ENCODE measurements at places on chromosomes 6 and 20.

- no peak for DNase-seq
Observed at GRCh38 chr6:63783096-63783495, 147.5 kb downstream of the PHF3 start.

DNA sequence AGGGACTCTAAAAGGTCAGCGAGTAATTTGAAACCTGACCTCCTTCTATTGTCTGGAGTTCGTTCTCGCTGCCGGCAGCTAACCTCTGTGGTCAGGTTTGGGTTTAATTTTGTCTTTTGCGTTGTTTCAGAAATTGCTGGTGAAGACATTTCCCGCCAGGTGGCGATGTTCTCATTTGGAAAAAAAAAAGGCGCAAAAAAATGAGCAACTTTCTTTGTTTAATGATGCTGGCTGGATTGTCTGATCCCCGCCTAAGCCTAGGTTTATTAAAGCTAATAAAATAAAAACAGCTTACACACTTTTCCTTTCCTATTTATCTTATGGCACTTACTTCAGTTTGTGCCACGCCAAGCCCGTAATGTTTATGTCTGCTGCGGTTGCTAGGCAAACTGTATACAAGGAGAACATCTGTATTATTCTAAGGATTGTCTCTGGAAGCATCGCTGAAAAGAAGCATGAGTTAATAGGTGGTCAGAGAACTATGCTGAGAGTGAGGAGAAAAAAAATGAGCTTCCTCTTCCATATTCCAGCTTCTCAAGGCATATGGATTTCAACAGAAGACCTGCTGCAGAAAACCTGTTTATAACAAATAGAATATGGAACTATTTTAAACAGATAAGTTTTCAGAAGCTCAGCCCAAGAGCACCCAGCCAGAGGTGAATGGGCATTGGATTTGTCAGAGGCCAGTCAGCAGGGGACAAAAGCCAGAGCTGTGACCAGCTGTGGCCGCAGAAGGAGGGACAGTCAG lies 205.7 kb downstream of the DOK5 start:
- no peak for DNase-seq

GRCh38 chr6:41896281-41896680 lies 1.1 kb upstream of the USP49 start:
- no peak for DNase-seq

DNA sequence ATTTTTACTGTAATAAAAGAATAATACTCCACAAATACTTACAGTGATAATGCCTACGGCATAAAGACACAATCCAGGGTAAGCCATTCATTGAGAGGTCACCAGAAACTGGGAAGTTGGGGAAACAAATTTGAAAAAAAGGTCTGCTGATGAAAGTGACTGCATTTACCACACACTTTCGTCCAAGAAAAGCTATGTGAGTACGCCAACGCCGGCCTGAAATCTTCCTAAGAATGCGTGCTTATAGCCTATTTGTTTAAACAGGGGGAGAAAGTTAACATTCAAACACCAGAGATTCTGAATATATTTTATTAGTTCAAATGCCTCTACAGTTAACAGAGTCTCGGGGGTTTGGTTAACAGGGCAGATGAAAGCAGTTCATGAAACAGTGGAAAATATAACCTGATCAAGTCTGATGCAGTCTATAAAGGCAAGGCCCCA lies 657 bp upstream of the LTV1 start:
- DNase-seq, result no peak

- DNase-seq, result no peak
Observed at GRCh38 chr6:3876866-3877265, 27.7 kb downstream of the FAM50B start.

DNA sequence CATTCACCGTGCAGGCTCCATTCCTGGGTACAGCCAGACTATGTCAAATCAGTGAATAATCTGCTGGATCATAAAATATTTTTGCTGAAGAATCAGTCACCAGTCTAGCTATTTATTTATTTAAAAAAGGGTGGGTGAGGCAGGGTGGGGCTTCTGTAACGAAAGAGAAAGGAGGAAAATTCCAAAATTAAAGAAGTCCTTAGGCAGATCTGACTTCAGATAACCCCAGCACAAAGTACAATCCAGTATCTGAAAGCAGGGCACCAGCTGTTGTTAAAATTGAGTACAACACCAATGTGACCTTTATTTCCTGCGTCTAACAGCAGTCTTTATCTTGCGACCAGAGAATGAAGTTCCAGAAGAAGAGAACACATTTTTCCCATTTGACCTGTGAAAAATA lies 15.7 kb downstream of the FAM8A1 start:
- no peak for DNase-seq

GRCh38 chr6:47153404-47153755 lies 111.2 kb upstream of the ADGRF1 start:
- no peak for DNase-seq

- no peak for DNase-seq
Observed at GRCh38 chr20:48749437-48749836, 78.4 kb downstream of the PREX1 start.

GRCh38 chr6:165676435-165677068 lies 13.5 kb upstream of the PDE10A start:
- no peak for DNase-seq

- no peak for DNase-seq
Observed at GRCh38 chr6:81572020-81572419, 180.5 kb downstream of the TENT5A start.

DNA sequence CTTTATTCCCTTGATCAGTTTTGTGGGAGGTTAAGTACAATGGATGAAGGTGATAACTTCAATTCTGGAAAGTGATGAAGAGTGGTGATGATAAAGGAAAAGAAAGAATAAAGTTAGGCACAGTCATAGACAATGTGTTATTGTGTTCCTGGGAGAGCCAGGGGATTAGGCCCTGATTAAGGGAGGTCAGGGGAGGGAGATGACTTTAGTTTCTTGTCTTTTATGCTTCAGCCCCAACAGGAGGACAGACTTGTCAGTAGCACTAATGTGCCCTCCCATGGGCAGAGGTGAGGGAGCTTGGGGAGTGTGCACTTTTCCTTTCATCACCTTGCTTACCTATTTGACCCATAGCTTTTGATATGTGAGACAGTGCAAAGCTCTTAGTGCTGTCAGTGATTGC lies 115.7 kb downstream of the CD109 start:
- no peak for DNase-seq

DNA sequence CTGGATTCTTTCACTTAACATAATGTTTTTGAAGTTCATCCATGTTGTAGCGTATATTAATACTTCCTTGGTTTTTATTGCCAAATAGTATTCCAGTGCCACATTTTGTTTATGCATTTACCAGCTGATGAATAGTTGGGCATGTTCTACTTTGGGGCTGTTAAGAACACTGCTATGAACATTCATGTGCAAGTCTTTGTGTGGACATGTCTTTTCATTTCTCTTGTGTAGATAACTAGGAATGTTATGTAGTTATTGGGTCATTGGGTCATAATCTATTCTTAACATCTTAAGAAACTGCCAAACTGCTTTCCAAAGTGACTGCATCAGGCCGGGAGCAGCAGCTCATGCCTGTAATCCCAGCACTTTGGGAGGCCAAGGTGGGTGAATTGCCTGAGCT lies 43.8 kb upstream of the GLP1R start:
- no peak for DNase-seq

GRCh38 chr6:13615792-13616120 lies 621 bp downstream of the NOL7 start:
- peak; percentile 21 for DNase-seq

GRCh38 chr6:44415873-44416502 lies 28.5 kb downstream of the CDC5L start:
- no peak for DNase-seq

DNA sequence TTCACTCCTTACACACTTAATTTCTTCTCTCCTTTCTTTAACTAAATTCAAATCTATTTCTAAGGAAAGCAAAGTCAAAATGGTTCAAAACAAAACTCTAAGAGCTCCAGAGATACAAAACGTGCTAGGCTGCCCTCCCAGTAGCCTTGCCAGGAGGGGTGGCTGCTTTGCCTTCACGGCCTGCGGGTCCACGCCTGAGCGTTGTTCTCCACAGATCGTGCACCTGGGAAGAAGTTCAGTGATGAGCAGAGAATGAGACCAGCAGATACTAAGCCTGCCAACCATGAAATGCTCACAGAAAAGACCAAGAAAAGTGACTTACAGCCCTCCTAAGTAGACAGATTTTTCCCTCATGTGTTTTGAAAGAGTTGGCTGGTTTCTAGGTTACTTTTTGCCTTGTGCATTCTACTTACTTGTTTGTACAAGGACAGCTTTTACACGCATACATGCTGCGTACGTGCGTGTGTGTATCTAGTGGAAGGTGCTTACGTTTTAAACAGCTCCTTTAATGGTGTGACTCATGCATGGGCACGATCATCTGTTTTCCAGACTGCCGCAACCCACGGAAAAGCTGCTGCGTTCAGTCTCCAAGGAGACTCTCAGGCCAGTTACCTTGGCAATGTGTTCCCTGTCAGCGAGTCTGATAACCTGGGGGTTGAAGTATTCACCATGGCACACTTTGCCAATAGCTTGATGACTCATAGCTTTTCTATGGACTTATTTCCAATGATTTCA lies 32.4 kb upstream of the PBOV1 start:
- no peak for DNase-seq

GRCh38 chr6:100134703-100135102 lies 140.7 kb upstream of the MCHR2 start:
- no peak for DNase-seq

DNA sequence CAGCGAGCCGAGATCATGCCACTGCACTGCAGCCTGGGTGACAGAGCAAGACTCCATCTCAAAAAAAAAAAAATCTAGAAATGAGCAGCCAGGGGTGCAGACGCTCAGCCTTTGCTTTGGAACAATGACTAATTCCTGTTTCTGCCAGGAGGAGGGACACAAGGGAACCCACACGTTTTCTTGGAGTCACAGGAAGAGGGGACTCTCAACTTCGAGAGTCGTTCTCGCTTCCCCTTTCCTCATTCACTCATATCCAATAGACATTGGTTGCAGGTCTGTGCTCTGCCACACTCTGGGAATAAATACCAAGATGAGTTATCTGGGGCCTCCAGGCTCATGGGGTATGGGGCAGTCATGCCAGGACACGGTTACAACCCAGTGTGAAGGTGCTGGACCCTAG lies 91.5 kb upstream of the RREB1 start:
- no peak for DNase-seq

GRCh38 chr20:37346535-37347346 lies 801 bp downstream of the SRC start:
- DNase-seq, result no peak

GRCh38 chr6:90291565-90291964 lies 5.1 kb downstream of the BACH2 start:
- no peak for DNase-seq

DNA sequence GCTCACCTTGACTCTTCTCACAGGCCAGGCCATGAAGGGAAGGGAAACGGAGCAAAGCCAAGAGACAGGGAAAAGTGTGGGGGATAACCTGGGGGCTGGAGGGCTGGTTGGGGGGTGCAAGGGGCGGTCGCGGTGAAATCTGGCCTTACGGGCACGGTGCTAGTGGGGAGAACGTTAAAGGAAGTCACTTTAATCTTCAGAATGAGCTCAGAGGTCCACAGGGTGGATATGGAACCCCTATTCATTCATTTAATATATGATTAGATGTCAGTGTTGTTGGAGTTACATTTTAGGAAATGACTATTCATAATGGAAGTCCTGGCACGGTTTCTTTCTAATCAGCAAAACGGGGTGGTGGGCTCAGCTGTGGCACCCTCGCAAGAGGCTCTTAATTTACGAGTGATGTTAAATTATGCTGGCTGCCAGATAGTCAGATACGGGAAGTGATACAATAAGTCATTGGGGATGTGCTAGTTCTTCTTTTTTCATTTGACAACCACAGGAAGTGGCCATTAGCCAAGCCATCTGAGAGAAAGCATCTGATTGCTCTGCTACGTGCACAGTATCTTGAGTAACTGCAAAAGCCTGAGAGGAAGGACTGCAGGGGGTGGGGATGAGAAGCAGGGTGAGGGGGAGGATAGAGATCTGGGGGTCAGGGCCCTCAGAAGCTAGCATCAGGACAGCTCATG lies 253.0 kb downstream of the QKI start:
- DNase-seq, result no peak

DNA sequence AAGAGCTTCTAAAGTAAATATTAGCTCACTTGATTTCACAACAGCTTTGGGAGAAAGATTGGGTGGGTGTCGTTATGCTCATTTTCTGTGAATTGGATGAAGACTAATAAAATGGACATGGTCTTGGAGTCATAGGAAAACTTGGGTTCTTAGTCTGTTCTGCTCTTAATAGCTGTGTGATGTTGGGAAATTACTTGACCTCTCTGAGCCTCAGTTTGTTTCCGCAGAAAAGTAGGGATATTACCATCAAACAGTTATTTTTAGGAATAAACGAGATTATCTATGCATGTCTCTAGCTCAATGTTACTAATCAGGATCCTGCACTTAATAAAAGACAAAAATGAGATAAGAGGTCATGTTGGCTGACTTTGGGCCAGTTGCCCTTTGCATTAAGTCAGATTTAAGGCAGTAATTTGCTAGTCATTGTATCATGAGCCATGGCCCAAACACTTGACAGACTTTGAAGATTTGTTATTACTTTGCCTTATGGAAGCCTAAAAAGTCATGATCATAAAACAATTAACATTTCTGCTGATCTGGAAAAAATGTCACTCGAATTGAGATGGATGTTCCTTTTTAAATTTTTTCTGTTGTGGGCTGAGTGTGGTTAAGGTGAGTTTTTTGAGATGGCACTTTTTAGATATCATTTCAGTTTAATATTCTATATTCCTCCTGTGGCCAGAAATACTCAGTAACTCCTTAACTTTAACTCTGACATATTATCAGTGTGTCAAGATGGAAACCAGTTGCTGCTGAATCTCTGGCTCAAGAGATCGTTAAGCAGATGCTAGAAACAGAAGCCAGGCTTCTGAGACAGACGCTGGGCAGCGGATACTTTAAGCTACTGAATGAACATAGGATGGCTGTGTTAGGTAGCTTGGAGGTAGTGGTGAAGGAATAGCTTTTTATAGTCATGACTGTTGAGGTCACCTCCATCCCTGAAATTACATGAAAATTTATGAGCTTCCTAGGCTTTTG lies 291.6 kb downstream of the PHF3 start:
- DNase-seq, result no peak

DNA sequence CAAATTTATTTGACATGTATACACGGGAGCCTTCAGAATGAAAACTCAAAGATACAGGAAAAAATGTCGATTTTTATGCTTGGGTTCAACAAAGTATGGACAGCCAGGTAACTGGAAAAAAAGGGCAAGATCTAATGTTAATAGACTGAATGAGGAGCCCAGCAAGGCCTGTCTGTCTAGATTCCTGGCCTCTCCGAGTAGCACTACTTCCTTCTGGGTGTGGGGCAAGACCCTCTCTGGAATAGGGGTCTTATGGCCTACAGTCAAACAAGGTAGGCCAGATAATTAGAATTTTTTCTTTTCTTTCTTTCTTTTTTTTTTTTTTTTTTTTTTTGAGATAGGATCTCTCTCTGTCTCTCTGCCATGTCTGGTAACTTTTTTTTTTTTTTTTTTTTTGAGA lies 113.4 kb upstream of the SHLD1 start:
- DNase-seq, result no peak

- no peak for DNase-seq
Observed at GRCh38 chr6:45590226-45590625, 212.5 kb upstream of the SUPT3H start.

DNA sequence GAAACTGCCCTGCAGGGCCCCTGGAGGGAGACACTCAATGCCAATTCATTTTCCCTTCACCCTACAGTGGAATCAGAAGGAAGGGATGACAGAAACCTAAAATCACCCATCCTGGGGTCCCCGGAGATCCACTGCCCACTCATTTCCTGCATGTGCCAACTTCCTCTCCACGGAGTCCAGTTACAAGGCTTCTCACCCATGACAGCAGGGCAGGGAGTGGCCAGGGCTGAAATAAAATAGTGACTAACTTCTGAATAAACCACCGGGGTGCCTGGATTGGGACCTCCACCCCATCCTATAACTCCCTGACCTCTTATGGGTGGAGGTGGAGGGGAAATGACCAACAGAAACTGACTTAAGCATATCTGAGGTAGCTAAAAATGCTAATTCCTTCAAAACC lies 362.3 kb downstream of the MAFB start:
- no peak for DNase-seq
